T-helper 17 cell (primary cell): ENCODE measurements at places on chromosomes 3 and 15.

DNA sequence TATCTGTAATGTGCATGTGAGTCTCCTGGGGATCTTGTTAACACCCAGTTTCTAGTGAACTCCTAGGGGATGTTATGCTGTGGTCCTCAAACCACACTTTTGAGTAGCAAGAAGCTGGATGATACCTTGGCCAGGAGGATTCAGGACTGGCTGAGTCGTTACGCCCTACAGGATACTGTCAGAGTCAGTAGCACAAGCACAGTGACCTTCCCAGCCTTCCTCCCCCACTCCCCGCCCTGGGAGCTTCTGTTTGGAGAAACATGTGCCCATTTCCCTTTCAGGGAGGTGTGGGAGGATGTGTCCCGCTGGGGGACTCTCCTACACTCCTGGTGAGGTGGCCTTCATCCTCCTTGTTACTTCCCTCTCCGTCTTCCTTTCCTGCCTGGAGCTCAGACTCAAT, 76.4 kb upstream of the TRPM1 start:
- no peak for DNase-seq

DNA sequence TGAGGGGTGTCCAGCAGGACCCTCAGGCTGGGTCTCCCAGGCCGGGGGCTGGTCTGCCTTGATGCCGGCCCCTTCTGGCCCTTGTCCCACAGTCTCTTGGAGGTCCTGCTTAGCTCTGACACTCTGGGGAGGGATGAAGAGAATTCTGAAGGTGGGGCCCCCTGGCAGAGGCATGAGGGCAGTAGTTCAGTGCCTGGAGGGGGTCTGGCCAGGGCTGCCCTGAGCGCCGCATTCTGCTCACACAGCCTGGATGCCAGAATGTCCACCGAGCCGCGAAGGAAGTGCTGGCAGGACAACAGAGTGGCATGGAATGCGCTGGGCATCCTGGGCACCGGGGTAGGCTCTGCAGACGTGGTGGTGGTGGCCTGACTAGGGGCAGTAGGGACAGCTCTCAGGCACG, 55.5 kb downstream of the SMAD6 start:
- no peak for DNase-seq

DNA sequence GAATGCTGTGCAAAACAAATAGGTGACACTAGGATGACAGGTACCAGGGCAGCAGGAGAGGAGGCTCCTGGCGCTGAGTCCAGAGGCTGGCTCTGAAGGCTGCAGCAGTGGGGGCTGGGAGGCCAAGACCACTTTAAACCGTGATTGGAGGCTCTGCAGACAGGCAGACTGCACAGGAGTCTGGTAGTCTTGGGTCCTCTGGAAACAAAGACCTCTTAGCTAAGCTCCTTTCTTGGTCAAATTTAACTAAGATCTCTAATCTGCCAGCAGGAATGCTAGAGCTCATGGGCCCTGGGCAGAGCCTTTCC, 4.4 kb upstream of the MUSTN1 start:
- no peak for DNase-seq

DNA sequence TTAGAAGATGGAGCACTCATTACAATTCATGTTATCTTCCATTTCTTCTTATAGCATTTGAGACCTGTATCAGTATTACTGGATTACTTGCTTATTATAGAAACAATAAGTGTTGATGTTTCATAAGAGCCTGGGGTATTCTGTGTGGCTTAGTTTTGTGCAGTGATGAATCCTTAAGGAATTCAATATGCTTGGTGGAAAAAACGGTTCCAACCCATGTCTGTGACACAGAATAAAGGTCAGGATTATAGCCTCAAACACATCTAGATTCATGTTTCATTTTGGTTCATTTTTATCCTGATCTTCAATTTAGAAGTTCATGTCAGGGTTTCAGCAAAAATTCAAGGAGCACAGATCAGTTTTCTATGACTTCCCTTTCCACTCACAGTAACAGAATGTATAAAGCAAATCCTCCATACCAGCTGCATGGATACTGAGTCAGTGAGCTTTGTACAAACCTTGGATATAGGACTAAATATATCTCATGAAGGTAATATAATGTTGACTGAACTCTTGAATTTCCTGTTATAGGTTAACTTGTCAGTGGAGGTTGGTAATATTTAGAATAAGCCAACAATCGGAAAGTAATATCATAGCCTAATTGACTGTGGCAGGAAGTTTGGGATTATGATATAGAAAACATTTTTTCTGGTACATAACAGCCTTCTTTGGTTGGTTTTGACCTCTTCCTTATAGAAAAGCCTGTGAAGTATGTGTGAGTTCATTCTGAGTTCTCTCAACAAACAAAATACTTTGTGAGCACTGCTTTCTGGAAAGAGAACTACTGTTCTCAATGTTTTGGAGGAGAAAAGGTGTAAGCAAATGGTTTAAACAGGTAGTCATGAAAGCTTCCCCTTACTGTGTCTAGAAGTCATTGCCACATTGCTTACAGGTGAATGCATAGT, 218.2 kb upstream of the TPM1 start:
- DNase-seq, result no peak

DNA sequence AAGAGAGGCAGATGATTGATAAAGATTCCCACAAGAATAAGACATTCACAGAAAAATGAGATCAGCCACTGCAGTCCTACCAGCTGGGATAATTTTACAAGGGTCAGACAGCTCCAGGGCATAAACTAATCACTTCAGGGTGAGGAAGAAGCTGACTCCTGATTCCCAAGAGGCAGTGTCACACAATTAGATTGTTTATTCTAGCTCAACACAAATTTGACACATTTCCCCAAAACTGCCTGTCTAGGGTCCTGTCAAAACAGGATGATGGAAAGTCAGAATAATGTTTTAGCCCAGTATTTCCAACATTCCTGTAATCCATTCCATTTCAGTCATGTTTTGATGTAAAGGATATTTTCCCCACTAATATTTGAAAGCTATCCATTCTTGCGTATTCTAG, 110.8 kb downstream of the TNIK start:
- DNase-seq, result no peak

DNA sequence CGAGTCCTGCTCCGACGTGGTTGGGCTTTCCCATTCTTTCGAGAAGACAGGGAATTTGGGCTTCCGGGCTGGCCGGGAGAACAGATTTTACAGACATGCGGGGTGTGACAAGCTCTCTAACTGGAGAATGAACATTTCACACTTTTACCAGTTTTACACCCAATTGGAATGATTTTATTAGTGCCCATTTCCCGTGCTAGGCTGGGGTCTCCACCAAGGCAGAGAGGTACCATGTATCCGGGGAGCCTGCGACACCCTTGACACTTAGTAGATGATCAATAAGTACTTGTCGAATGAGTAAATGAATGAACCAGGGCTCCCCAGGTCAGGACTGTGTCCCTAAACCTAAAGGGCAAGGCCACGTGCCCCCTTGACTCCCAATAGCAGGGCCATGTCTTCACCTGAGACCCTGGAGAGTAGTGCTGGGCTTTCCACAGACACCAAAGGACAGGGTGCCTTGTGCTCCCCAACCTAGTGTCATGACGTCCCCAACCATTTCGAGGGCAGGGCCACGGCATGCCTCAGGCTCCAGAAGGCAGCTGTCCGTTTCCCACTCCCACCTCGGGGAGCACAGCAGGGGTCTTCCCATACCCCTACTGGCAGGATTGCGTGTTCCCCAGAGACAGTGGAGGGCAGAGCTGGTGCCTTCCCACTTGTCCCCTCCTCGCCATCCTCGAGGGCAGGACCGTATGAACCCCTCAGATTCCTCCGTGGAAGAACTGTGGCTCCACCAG, 679 bp upstream of the MYD88 start:
- no peak for DNase-seq

DNA sequence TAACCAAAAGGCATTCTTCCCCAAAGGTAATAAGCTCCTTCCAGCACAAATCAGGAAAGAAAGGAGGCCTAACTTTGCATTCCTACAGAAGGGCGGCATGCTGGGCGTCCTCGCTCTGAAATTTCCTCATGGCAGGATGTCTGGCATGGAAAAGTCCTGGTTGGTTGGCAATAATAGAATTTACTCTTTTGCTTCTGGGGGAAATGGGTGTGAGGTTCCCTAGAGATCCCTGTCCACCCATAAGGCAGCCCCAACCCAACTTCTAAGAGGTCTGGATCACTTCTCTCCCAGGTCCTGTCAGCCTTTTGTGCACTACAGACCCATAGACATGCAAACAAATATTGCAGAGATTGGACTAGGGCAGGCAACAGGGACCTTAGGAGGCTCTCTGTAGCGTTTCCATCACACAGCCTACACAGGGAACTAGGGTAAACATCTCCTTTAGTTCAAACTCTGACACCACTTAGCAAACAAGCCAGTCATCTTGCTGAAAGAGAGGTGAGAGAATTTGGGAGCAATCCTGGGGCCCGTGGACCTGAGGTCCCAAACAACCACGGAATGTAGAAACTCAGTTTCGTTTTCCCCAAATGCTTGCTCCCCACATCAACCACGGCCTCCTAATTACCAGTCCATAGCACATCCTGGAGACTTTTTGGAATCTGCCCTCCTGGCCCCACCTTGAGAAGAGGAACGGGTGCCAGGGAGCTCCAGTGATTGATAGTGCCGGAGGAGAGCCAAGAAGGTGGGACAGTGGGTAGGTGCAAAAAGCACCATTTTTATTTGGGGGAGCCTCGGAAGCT, 2.1 kb downstream of the ZIC4 start:
- no peak for DNase-seq

DNA sequence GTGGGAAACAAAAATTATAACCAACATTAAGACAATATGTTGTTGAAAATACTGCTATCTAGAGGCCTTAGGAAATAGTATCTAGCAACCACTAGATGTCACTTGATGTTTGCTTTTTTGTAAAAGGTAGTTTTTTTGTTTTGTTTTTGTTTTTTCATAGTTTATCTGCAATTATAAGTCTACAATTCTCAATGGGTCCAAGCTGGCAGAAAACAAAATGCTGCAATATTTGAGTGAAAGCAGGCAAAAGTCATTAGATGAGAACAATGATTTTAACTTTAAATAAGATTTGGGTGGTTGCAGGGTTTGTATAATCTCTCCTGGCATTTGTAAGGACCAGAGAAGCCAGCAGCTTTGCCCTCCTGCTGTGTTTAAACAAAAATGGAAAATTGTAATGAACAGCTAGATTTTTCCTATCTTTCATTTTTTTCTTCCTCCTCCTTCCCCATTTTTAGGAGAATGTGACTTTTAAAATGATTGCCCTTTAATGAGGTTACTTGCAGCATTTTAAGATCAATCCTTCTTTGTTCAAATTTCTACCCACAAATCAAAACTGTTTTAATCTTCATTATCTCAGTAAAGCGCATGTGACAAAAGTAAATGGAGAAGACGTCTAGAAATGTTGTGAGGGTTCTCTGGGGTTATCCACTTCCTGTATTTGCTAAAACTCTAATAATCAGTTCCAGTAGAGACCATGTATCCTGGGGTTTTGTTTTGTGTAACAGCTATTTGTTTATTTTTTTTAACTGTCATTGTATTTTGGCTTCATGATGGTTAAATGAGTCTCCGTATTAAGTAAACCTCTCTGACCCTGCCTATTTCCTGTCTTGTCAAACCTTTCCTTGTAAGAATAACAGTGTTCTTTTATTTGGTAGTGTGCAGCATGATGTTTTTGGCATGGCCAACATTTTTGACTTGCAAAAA, 27.3 kb downstream of the DUT start:
- DNase-seq, result no peak

DNA sequence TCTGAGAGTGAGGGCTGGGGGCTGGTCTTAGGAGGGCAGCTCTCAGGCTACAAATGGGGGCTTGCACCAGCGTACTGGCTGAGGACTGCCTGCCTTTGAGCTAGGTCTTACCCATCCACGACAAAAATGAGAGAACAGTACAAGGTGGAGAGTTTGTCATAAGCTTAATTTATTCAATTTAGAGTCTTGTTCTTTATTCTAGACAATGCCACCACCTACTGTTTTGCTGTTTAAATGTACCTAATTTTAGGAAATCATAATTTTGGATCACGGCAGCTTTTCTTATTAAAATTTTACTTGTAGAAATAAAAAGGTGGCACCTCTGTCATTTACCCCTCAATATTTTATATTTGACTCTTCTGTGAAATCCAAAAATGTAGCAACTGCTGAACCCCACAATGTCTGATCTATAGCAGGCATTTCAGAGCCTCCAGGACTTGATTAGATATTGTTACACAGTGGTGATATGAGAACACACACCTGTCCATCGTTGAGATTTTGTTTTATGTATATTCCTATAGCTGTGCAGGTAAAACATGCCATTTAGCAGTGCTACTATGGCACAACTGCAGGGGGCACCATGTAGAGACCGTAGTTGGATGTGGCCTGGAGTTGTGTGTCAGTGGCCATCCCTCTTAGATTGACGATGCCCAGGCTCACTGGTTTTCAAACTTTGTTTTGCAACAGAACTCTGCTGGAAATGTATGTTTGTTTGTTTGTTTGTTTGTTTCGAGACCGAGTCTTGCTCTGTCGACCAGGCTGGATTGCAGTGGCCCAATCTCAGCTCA, 88.6 kb downstream of the SLCO3A1 start:
- no peak for DNase-seq

GRCh38 chr3:195876297-195877064, 31.9 kb downstream of the TNK2 start:
- DNase-seq, result peak; percentile 34

DNA sequence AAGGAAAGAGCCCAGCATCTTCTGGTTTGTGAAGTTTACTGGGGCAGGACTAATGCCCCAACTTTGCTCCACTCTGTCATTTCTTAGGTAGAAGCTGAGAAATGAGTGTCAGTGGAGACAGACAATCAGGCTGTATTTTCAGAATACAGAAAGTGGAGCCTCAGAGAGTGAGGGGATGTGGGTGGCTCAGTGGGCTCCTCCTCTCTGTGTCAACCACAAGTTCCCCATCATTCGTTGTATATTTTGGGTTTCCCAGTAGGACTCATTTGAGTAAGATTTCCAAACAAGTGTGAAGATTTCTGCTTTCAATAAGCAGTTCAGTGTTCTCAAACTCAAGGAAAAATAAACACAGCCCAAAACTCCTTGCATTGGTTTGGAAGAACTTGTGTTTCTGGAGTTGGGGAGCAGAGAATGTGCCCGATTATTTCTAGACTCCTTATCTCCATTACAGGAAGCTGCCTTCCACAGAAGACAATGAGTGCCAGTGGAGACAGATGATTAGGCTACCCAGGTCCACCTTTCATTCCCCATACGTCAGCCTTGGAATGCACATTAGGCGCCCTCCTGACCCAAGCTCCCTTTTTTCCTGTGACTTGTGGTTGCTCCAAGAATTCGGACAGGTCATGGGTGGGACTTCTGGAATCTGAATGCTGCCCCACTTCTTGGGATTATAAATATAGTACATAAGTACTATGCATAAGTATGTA, 792.1 kb upstream of the LMCD1 start:
- DNase-seq, result no peak

DNA sequence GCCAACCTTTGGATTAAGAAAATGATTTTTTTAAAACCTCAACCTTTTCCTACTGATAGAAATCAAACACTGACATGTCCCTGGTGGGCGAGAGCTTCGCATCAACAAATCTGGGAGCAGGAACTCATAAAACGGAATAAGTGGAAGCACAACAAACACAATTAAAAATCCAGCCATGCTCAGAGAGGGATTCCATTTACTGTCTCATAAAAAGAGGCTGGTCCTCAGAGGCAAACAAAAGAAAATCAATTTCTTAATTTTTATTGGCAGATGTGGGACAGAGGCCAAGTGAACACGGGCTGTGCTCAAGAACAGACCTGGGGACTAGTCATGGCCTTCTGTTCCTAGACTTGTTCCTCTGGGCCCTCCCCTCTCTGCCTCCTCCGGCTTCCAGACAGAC, 214.5 kb downstream of the NTRK3 start:
- no peak for DNase-seq

- DNase-seq, result no peak
Measured at GRCh38 chr15:92393071-92393979, at the start of gene ST8SIA2. TSS of gene ST8SIA2 (plus strand) at chr15:92393881. CDS start at chr15:92394065, 184 bp downstream.
